ENCODE measurements at places on chromosomes 3 and 15. TPM values are rescaled to one million over a fixed set of nuclear protein-coding genes. Genes with fewer than 3 reads are reported as not detected.

SLC9A9 gene
- total RNA-seq = 3.1 TPM

- no peaks in the 10 kb centered on the region for H3K4me1 ChIP-seq
- H3K4me3 ChIP-seq = no peak overlapping the region
- H3K36me3 ChIP-seq = no peaks in the 10 kb centered on the region
- no peak overlapping the region for H3K27ac ChIP-seq
- no peak for DNase-seq
Measured at GRCh38 chr15:50277370-50277769, 11.8 kb upstream of the HDC start.

- no peaks in the 10 kb centered on the region for H3K27me3 ChIP-seq
- H3K27ac ChIP-seq = no peak overlapping the region
- H3K4me1 ChIP-seq = peaks cover 1% of the 10 kb centered on the region
- no peaks in the 10 kb centered on the region for H3K36me3 ChIP-seq
Measured at GRCh38 chr3:191361456-191361855, 31.1 kb upstream of the UTS2B start.

PPM1L gene
- total RNA-seq = 5.7 TPM

- H3K4me1 ChIP-seq = peaks cover 6% of the 10 kb centered on the region
- no peak overlapping the region for H3K4me3 ChIP-seq
- H3K36me3 ChIP-seq = no peaks in the 10 kb centered on the region
Measured at GRCh38 chr3:171184372-171184771, 157.9 kb upstream of the SLC2A2 start.

DNA sequence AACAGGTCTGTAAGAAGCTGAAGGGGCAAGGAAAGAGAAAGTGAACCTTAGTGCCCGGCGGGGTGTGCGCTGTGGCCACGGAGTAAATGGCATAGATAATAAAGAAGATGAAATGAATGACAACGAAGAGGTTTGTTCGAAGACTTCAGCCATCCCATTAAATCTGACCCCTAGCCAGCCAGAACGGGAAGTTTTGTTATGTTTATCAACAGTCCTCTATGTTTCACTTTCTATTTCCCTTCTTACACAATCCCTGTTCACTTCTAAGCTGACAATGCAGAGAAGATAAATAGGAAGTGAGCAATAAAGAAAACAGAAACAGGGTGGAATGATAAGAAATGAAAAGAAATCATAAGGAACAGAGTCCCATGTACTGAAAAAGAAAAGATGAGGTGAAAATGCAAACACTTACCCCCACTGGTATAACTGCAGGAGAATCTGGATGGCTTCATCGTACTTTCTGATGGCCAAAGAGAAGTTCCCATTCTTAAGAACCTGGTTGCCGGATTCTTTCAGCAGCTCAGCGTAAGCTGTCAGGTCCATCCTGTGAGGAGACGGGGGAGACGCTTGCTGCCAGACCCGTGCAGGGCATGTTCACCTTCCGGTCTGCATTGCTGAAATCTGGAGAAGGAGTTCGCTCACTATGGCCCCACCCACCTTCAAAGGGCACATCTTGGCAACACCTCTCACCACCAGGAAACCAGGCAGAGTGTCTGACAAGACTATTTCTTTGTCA, 36.8 kb downstream of the TRANK1 start:
- no peaks in the 10 kb centered on the region for H3K36me3 ChIP-seq
- no peaks in the 10 kb centered on the region for H3K4me1 ChIP-seq
- peak; percentile 15 for DNase-seq
- no peak overlapping the region for H3K27ac ChIP-seq
- H3K27me3 ChIP-seq = no peaks in the 10 kb centered on the region

DNA sequence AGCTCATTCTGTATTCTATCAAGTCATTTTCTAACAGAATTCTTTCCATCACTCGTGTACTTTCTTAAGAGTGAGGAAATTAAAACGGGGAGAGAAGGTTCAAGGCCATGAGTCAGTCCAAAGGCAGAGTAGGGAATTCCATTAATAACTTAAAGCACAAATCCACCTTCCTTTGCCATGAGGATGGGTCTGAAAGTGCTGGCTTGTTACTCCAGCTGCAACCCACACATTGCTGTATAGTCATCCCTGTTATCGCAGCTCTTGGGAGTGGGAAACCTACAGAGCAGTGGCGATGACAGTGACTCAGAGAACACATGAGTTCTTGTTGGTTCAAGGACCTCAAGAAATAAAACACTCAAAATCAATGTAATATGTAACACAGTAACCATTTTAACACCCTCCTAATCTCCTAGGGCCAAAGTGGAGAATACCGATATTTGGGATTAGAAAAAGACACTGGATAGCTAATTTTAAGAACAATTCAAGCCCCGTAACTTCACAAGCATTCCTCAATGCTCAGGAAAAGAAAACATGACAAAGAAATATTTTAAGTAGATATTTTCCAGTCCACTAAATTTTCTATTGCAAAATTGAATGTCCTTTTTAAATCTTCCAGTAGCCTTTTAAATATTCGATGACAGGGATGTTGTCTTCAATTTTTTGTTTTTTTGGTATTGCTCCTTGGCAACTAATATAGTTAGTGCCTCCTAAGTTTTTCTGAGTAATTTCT, 179.9 kb upstream of the THBS1 start:
- no peak overlapping the region for H3K27ac ChIP-seq
- no peaks in the 10 kb centered on the region for H3K36me3 ChIP-seq
- no peaks in the 10 kb centered on the region for H3K4me1 ChIP-seq
- no peaks in the 10 kb centered on the region for H3K27me3 ChIP-seq
- no peak overlapping the region for H3K4me3 ChIP-seq

GRCh38 chr3:48187579-48188265, 495 bp downstream of the CDC25A start:
- no peaks in the 10 kb centered on the region for H3K4me1 ChIP-seq
- H3K27ac ChIP-seq = no peak overlapping the region
- no peaks in the 10 kb centered on the region for H3K27me3 ChIP-seq
- no peaks in the 10 kb centered on the region for H3K36me3 ChIP-seq

GOLGA6L7 gene
- not detected for total RNA-seq

IGF1R gene
- 47.8 TPM for total RNA-seq

Data from pancreas (tissue), 10 donors.